ENCODE measurements at places on chromosomes 1 and 21.

- no peak for DNase-seq
Observed at GRCh38 chr1:51445351-51446090, 73.5 kb downstream of the EPS15 start.

- no peak for DNase-seq
Observed at GRCh38 chr1:93123201-93123783, 44.2 kb downstream of the MTF2 start.

- no peak for DNase-seq
Observed at GRCh38 chr1:166197597-166197996, 30.8 kb upstream of the FAM78B start.

- DNase-seq, result no peak
Observed at GRCh38 chr1:186985889-186986491, 157.2 kb downstream of the PLA2G4A start.

- DNase-seq, result peak; percentile 74
Observed at GRCh38 chr1:19341201-19342061, 29.3 kb downstream of the SLC66A1 start.

DNA sequence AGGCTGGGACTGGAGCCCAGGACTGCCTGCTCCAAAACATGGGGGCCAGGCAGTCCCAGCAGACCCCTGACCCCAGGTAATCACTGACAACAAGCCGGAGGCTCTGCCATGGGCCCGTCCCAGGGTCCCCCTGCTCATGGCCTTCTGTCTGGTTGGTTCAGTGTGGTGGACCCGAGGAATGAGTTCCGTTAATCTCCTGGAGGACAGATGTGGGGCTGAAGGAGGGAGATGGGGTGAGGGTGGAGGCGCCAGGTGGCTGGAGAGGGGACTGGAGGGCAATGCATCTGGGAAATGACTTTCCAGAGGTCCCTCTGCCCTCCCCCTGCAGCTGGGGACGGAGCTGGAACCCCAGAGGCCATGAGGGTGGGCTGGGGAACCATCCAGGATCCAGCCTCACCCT is 103.2 kb downstream of the EBNA1BP2 start:
- DNase-seq, result no peak

DNA sequence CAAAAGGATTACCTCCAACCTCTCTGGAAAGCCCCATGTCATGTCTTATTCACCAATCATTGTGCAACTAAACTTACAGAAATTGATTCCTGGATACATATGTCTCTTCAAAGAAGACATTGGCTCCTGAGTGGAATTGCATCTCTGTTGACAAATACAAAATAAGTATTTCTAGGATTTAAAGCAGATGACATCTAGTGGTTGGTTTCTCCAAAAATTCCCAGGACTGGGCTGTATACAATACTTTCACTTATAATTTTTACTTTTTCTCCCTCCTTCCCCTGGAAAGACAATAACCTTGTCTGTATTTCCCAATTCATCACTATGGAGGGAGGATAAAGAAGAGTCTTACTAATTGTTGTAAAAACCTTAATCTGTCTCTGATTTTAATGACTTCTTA is 1347.4 kb downstream of the NCAM2 start:
- DNase-seq, result no peak

Measured in left cardiac atrium (tissue), 4 donors.